CD4-positive, alpha-beta T cell treated with Interleukin-2 at 100 ng/mL for 4 hours (primary cell): ENCODE measurements at places on chromosomes 11 and 22.

DNA sequence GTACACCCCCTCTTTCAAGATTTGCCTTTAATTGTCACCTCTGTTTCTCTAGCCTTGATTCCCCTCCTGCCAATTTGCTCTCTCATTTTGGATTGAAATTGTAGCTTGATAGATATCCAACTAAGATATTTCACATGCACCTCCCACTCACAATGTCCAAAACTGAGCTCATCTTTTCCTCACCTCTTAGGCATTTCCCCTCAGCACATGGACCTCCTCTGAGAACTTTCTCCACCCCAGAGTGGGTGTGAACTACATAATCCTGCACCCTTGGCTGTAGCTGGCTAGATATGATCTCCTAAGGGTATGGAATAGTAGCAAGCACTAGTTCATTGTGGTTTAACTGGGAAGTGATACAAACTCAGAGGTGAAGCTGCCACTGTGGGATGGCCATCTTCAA, 91.5 kb upstream of the SESN3 start:
- DNase-seq, result no peak

DNA sequence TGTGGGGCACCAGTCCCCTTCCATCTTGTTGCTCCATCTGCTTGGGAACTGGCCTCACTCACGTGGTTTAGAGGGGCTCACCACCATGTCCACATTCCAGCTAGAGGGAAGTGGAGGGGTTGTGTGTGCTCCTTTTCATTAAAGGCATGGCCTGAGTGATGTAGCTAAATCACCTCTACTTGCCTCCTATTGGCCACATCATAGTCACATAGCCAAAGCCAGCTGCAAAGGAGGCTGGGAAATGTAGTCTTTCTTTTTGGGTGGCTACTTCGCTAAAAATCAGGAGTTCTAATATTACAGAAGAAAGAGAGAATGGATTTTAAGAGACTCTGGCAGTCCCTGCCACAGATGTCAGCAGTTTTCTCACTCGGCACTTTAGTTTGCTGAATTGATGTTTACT, 63.0 kb upstream of the ALX4 start:
- DNase-seq, result no peak

- no peak for DNase-seq
Measured at GRCh38 chr11:19994672-19995071, 165.6 kb downstream of the DBX1 start.

GRCh38 chr11:59429924-59430516, 3.8 kb upstream of the OR5A2 start:
- DNase-seq, result peak; percentile 66

- peak; percentile 17 for DNase-seq
Measured at GRCh38 chr11:83002053-83002452, 69.6 kb downstream of the RAB30 start.

DNA sequence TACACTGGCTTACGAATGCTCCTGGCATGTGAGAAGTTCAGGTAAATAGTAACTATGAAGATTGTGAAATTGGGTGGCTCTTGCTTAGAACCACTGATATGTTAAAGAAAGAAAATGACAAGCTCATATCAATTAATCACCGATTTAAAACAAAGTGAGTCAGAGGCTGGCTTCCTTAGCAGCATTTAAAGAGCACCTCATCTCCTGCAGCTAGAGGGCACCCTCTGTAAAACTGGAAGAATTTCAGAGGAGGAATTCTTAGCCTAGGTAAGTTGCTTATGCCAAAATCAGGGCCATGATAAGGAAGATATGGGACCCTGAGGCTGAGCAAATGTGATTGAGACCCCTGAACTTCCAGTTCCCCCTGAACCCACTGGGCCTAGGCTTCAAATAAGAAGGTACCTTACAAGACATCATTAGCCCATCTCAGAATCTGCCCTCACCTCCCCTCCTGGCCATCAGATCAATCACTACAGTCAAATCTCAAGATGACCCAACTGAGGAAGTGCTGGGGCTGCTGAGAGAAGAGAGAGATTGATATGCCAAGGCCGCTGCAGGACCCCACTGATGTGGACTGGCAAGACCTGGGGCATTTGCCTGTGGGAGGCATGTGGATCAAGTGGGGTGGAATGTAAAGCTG, 8.6 kb upstream of the CD3E start:
- DNase-seq, result peak; percentile 82

GRCh38 chr11:125955856-125956255, 10.0 kb downstream of the VSIG10L2 start:
- no peak for DNase-seq

GRCh38 chr11:31761636-31762035, 49.5 kb downstream of the PAX6 start:
- DNase-seq, result no peak

GRCh38 chr22:26182723-26183122, 13.5 kb downstream of the SEZ6L start:
- no peak for DNase-seq
